Pulmonary artery endothelial cell (primary cell): ENCODE measurements at places on chromosomes 2 and 18.

GRCh38 chr2:168685600-168686451 lies 116.6 kb upstream of the NOSTRIN start:
- peak; percentile 27 for DNase-seq

GRCh38 chr2:177322801-177323261 lies 58.3 kb upstream of the NFE2L2 start:
- DNase-seq: no peak

DNA sequence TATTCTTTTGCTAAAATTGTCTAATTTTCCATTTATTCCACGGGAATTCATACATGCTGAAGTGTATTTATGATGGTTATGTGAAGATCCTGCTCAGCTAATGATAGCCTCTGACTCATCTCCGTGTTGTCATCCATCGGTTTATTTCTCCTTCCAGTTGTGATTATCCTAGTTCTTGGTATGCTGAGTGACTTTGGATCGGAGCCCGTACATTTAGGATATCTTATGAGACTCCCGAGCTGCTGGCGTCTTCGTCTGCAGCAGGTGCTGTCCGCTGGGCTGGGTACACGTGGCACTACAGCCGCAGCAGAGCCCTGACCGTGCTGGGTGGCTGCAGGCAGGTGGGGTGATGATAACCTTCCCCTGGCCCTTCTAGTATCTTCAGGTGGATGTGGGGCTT lies 40.1 kb upstream of the GALR1 start:
- no peak for DNase-seq

DNA sequence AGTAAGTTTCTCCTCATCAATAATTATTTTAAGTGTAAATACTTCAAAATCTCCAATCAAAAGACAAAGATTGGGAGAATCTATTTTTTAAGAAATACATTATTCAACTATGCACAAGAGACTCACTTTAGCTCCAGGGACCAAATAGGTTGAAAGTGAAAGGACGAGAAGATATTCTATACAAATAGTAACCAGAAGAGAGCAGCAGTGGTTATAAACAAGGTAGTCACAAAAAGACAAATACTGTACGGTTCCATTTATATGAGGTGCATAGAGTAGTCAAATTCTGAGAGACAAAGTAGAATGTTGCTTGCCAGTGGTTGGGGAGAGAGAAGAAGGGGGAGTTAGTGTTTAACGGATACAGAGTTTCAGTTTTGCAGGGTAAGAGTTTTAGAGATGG lies 69.8 kb downstream of the POU3F3 start:
- DNase-seq: no peak

DNA sequence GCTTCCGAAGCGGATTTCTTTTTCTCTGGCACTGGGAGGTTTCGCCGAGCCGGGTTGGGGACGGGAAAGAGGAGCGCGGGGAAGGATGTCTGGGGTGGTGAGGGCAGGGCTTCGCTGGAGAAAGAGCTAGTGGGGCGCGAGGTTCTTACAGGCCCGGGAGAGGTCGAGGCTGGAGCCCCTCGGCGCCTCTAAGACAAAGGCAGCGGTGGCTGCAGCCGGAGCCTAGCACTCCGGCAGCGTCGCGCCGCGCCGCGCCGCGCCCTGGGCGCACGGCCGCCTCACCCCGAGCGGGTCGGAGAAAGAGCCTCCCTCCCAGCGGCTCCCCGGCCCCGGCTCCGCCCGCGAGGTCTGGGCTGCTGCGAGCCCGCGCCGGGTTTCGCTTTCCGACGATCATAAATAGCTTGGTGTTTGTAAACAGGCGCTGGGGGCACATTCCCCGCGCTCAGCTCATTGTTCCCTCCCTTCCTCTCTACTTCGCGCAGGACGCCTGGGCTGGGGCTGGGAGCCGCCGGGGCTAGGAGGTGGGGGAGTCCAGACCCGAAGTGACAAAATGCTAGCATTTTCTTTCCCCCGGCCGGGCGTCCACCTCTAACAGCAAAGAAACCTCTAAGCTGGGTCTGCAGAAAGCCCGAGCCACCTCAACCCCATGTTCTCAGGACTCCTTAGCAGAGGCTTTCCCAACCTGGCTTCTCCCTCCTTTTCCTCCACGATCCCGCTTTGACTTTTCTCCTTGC lies 813 bp upstream of the MEIS1 start:
- peak; percentile 63 for DNase-seq

GRCh38 chr2:183996825-183997793 lies 601.2 kb upstream of the ZNF804A start:
- DNase-seq: no peak

DNA sequence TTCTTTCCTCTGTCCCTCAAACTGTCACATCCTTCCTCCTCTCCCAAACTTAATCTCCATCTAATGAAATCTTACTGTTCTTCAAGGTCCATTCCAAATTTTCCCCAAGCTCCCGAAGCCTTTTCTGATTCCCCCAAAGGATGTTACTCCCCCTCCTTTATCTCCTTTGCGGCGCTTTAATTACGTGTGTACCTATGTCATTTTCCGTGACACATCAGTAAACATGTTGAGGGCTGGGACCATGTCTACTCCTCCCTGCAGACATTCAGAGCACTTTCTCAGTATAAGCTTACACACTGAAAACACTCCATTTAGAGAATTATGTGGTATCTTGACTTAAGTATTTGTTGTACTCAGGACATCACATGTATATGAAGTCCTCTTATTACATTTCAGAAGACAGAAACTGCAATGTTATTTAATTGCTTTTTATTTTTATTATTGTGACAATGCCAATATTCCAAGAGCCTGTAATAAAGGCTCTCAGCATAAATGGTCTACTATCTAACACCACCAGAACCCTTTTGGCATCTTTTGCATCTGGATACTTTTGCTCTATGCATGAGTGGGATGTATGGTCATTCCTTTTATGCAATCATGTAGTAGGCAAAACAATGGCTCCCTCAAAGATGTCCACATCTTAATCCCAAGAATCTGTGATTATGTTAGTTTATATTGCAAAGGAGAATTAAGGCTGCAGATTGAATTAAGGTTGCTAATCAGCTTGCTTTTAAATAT lies 1.8 kb downstream of the NMI start:
- no peak for DNase-seq

DNA sequence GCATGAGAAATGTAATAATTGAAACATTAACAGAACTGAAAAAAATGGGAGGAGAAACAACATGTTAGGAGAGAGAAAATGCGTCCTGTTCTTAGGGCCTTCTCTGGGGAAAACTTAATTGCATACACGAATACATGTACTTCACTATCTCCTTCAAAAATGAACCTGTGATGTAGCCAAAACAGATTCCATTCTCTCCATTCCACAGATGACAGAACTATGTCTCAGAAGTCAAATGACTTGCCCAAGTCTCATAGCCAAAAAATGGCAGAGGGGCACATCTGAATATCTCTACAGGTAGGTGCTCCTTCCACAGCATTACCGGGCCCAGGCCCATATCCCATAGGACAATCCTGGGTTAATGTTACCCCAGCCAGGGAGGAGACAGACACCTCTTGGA lies 3.9 kb upstream of the DCTN1 start:
- DNase-seq: no peak

DNA sequence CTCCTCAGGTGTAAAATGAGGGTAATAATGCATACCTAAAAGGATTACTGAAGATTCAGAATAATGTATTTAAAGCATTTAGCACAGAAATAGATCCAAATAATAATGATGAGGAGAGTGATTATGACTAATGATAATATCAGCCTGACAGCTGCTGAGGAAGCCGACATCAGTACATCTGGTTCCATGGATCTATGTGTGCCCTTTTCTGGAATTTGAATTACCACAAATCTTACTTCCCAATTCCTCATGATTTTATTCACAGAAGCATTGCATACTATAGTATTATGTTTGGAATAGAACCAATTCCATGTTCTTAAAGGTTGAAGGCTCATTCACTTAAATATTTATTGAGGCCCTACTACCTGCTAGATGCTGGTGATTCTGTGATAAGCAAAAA lies 248.9 kb upstream of the THUMPD2 start:
- DNase-seq: no peak

DNA sequence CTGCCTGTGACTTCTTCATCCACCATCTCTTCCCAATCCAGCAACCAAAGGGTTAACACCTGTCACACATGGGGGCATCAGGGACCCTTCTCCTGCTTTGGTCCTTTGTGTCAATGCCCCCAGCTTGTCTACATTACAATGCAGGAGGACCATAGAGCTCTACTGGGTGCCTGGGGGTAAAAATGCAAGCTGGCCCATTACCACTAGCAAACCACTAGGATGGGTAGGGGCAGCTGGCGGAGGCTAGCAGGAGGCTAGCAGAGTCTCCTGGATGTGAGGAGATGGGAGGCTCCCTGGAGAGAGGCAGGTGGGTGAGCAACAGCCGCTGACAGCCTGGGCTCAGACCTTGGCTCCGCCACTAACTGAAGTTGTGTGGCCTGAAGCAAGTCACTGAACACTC lies 153.4 kb upstream of the SKOR2 start:
- no peak for DNase-seq
